COLO829 (cell line): ENCODE measurements at places on chromosomes 13 and 19.

- peak; percentile 83 for DNase-seq
These were observed 40.8 kb upstream of the ISYNA1 start for GRCh38 chr19:18478545-18479311.

DNA sequence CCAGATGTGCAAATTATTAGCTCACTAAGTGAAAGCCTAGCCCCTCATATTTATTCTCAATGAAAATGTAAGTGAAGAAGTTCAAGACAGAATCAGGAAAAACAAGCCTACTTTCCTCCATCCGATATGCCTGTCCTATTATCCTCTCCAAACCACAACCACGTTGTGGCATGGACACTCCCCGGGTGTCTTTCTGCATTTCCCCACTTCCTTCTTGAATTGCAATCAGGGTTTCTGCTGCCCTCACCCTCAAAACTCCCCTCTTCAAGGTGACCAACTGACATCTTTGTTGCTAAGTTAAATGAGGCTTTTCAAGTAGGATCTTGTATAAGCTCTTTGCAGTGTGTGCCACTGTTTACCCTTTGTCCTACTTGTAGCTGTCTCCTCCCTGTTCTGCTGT lies 11.8 kb downstream of the SLC25A30 start:
- DNase-seq: no peak

DNA sequence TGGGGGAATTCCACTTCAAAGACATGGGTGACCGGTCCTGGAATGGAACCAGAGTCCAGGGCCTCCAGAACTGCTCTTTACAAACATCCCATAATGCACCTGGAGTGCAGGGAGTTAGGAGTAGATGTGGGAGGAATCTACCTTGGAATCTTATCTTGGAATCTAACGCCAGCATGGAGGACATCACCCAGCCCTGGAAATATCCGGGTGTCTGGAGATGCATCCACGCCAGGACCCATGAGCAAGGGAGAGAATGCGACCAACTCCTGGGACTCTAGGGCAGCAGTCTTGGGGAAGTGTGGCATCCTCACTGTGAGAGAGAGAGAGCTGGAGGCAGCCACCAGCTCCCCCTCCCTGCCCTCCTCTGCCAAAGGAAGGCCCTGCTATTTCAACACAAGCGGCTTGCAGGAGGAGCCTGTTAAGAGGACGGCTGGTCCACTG lies 211.8 kb downstream of the UQCRFS1 start:
- no peak for DNase-seq

DNA sequence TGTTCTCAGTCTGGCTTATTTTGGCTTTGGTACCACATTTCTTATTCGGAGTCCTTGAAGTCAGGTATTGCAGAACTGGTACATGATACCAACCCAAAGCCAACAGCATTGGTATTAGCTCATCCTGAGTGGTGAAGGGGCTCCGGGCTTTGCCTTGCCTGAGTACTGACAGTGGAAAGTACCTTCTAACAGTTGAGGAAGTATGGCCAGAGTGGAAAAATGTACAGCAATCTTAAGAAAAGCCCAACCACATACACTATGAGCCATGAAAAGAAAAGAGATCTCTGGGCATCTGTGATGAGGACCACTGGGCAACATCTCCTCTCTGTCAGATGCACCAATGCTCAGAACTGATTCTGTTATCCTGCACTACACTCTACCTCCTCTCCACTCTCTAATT lies 8.3 kb downstream of the LCP1 start:
- DNase-seq: no peak

- no peak for DNase-seq
These were observed 343.9 kb downstream of the PCDH9 start for GRCh38 chr13:66886264-66886663.

- no peak for DNase-seq
These were observed 47.3 kb downstream of the MPHOSPH8 start for GRCh38 chr13:19680751-19681150.

DNA sequence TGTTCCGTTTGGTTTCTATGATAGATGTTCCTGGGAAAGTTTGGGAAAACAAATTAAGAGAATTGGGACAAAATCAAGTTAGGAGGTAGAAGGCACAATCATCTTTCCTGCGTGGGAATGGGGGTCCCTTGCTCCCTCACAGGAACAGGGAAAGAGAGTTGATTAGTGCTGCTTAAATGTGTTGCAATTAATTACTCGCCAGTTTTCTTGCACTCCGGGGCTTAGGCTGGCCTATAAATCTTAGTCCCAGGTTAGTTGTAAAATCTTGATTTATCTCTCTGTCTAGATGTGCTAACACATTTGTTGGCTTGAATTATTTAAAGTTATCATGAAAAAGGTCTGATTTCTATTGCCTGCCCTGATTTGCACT lies 10.1 kb downstream of the B3GLCT start:
- DNase-seq: no peak

- no peak for DNase-seq
These were observed 65.8 kb upstream of the MED4 start for GRCh38 chr13:48160606-48161278.

GRCh38 chr13:113137691-113138298 lies 15.2 kb downstream of the F10 start:
- no peak for DNase-seq

DNA sequence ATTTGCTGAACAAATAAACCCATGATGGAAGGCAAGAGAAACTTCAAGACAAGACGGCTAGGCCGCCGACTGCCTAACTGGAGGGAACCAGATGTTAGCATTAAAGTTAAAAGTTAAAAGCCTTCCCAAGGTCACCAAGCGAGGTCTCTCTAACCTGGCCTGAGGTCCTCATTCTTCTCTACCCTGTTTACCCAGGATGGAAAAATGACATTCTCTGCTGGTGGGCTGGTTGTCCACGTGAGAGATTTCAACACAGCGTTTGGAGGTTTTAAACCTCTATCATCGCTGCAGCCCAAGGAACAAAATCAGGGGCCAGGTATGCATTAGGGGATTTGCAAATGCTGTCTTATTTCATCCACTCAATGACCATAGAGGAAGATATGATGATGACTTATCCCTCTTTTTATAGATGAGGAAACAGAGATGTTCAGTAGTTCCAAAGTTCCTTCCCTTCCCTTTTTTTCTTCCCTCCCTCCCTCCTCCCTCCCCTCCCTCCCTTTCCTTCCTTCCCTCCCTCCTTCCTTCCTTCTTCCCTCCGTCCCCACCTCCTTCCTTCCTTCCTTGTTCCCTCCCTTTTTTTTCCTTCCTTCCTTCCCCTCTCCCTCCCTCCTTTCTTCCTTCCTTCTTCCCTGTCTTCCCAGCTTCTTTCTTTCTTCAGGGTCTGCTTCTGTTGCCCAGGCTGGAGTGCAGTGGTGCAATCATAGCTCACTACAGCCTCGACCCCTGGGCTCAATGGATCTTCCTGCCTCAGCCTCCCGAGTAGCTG lies 79.7 kb downstream of the INSR start:
- no peak for DNase-seq

GRCh38 chr13:45226024-45226423 lies 25.2 kb upstream of the KCTD4 start:
- no peak for DNase-seq

DNA sequence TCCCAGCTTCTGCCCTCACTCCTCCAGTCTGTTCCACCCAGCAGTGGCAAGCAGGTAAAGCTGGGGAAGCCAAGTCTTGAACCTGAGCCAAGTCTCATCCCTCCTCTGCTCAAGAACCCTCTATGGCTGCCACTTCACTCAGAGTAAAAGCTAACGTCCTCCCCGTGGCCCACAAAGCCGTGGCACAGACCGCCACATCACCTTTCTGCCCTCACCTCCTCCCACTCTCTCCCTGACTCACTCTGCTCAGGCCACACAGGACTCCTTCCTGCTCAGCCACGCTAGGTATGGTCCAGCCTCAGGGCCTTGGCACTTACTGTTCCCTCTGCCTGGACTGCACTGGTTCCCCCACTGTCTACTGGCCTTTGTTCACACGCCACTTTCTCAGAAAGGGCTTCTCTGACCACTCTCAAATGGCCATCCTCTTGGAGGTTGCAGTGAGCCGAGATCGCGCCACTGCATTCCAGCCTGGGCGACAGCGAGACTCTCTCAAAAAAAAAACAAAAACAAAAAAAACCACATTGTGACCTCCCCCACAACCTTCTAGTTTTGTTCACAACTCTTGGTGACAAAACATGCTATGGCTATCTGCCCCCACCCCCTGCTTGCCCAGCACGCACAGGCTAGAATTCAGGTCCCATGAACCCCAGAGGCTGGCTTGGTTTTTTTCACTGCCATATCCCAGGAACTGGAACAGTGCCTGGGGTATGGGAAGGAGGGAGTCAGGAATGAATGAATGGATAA lies 15.8 kb downstream of the NDUFB7 start:
- DNase-seq: no peak

- DNase-seq: no peak
These were observed 25.5 kb downstream of the NEK5 start for GRCh38 chr13:52103386-52103785.

GRCh38 chr13:67776151-67776550 lies 546.0 kb upstream of the PCDH9 start:
- DNase-seq: no peak

DNA sequence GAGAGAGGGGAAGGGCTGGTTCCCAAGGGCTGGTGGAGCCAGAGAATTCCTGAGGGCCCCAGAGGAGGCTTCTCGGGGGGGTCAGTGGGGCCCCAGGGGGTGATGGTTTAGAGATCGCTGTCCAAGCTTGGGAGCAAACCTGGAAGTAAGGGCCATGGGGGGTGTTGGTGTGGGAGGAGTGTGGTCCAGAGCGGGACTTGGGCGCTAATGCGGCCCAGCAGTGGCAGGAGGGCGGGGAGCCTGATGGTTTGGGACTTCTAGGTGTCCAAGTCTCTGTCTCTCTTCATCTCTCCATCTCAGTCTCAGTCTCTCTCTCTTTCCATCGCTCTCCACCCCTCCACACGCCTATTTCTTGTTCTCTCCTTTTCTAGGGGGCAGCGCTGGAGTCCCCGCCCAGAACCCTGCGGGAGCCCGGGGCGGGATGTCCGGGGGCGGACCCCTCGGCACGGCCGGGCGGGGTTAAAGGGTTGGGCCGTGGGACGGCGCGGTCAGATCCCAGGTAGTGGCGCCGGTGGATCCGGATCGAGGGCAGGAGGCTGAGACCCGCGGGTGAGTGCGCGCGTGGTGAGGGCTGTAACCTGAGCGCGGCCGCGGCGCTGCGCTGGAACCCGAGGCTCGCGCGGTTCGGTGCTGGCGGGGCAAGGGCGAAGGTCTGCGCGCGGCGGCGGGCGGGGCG lies at the start of gene CYP4F22:
CYP4F22 (plus strand) TSS at position 491 of the 676 bp plus-strand sequence. CDS start 16,812 bp downstream, outside the sequence.
- DNase-seq: no peak

DNA sequence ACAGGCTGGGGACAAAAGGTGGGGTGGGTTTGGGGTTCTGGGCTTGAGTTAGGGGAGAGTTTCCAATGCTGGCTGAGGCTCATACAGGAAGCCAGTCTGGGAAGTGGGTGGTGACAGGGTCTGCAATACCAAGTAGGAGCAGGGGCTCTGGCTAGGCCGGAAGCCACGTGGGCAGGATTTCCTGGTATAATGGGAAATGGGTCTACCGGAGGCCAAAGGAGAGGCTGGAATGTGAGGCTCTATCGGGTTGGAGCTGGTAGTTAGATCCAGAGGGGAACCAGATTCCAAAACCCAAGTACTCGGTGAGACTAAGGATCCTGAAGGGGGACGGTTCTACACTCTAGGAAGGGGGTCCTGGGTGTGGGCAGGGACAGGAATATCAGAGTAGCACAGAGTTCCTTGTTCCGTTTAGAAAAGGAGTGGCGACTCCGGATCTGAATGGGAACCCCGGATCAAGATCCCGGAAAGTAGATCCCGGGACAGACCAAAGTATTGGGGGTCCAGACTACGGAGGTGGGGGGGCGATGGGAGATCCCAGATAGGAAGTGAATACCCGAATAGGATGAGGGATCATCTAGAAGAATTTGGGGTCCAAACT lies 802 bp downstream of the CDC37 start:
- DNase-seq: no peak

GRCh38 chr13:105972811-105973590 lies 562.5 kb downstream of the EFNB2 start:
- DNase-seq: no peak

GRCh38 chr13:97757807-97758206 lies 195.7 kb upstream of the IPO5 start:
- DNase-seq: peak; percentile 24

GRCh38 chr19:58091251-58091995 lies 6.6 kb downstream of the ZSCAN18 start:
- DNase-seq: no peak

DNA sequence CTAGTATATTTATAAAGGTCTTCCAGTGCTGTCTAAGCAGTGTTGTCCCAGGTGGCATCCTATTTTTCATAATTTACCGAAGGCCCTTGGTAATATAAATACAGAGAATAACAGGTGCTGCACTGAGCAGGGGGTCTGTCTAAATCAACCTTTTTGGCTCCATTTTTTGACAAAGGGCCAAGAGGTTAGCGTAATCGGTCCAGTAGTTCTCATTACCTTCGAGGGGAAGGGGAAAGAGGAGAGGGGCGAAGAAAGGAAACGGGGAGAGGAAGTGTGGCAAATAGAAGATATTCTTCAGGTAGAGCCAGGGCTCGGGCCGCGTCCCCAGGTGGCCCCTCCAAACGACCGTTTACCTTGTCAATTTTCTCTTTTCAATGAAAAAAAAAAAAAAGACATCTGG lies 749 bp upstream of the PAN3 start:
- DNase-seq: no peak
